ENCODE measurements at places on chromosomes 3 and 15.

- DNase-seq: no peak
Observed at GRCh38 chr3:117486719-117487716, 777.4 kb downstream of the TUSC7 start.

- no peak for DNase-seq
Observed at GRCh38 chr3:196280689-196281440, 6.7 kb downstream of the PCYT1A start.

DNA sequence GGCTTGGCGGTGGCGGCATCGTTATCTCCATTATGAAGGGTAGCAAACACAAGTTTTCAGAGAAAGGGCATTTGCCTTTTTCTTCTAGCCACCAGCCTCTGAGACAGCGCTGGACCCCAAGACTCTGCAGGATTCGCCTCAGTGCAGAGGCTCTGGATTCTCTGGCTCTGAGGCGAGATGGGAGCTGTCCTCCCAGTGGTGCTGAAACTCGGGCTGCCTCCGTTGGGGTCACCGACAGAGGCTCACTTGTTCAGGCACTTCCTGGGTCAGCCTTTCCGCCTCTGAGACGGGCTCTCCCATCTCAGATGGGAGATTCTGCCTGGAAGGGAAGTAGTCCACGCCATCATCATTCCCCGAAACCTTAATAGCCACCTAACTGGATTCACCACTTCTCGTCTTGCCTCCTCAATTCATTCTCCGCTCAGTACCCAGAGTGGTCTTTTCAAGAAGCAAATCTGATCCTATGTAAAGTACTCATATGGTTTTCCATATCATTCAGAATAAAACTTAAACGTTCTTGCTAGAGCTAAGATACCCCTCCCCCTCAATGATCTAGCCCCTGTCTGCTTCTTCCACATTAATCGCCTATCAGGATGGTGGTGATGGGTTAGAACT is 76.9 kb downstream of the RHCG start:
- DNase-seq: no peak

GRCh38 chr3:152910211-152910610 is 75.3 kb downstream of the P2RY1 start:
- no peak for DNase-seq

GRCh38 chr3:139718415-139718814 is 40.6 kb upstream of the NMNAT3 start:
- DNase-seq: peak; percentile 45

GRCh38 chr3:196792771-196793170 is 53.1 kb downstream of the PAK2 start:
- DNase-seq: no peak

GRCh38 chr3:185933374-185934173 is 4.2 kb downstream of the TRA2B start:
- no peak for DNase-seq

DNA sequence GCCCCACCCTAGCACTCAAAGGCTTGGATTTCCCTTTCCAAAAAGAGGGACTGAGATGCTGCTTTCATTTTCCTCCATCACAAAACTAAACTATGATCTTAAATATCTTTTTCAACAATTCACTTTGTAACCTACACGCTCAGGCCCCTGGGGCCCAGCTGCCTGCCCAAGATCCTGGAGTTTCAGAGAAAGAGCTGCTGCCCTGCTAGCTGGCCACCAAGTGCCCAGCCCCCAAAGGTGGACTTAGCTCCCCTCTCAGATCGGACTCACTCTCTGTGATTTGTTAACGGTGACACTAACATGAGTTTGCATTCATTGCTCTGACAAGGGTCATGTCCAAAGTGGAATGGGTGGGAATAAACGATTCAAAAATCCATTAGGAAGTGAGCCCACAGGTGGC is 119.6 kb upstream of the SMAD3 start:
- no peak for DNase-seq

DNA sequence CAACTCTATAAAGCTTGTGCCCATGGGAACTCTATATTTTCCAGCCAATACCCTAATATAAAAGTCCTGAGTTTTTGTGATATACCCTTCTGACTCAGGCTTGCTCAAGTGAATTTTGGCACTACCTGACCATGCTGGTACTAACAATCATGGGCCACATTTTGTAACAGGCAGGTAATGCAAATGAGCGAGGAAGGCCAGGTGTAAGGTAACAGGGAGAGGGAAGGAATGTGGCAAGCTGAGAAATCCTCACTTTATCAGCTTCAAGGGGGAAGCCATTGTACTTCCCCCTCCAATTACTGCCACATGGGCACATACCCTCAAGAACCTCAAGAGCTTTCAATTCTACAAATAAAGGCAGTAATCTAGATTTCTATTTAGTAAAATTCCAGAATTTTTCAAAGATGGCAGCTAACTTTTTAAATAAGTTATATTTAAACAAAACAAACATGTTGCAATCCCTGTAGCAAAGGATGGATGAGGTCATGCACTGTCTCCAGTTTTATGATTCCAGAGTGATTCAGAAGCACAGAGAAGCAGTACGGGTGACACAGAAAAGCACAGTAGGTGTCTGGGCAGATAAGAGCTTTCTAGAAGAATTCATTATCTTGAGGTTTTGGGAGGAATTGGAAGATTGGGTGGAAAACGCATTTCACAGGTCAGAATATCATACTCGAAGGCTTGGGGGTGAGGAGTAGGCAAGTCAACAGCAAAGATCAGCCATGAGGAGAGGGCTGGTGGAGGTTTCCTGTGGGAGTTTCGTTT is 87.6 kb downstream of the FOXP1 start:
- peak; percentile 61 for DNase-seq

DNA sequence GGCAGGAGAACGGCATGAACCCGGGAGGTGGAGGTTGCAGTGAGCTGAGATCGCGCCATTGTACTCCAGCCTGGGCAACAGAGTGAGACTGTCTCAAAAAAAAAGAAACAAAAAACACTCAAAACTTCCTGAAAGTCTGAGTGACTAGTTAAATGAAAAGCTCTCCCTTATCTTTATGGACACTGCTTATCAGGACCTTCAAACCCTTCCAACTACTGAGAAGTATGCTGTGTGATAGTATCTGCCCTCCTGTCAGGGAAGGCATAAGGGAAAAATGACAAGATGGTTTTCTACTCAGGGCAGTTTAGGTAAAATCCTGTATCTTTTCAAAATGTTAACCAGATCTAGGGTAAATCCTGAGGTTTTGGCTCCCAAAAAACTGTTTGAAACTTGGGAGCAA is 21.8 kb downstream of the EMC7 start:
- DNase-seq: no peak

DNA sequence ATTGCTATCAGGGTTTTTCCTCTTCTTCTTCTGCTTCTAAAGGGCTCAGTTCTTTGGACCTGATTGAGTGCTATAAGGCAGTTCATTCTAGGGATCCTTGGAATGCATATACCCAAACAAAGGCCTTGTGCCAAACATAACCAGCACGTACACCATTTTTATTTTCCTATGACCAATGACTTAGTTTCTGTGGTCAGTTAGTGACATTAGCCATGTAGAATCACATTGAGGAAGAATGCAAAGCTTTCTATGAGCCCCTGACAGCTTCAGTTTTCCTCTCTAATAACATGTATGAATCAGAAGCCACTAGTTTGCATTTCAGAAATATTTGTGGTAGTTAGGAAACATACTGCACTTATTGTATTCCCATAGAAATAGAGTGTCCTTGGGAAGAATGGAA is 240.0 kb downstream of the THRB start:
- peak; percentile 48 for DNase-seq

DNA sequence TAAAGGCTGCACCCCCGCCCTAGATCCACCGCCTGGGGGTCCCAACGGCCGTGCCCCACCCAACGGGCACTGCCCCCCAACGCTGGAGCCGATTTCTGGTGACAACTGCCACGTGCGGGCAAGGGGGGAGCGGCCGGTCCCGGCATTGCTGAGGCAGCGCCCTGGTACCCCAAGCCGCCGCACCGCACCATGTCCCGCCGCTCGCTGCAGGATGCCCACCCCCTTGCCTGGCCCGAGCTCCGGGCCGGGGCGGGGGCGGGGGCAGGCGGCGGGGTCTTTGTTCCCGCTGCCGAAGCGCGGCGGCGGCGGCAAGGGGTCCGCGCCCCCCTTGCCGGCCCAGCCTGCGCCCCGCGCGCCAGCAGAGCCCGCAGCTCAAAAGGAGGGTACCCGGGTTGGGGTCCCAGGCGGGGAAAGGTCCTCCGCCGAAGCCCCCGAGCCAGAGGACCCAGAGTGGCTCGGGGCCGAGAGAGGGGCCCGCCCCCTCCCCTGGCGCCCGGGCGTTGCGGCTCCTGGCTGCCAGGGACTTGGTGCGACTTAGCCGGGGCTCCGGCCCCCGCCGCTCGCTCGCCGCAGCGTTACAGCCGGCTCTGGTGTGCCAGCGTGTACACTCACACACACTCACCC is 678 bp downstream of the SEMA7A start:
- DNase-seq: no peak

DNA sequence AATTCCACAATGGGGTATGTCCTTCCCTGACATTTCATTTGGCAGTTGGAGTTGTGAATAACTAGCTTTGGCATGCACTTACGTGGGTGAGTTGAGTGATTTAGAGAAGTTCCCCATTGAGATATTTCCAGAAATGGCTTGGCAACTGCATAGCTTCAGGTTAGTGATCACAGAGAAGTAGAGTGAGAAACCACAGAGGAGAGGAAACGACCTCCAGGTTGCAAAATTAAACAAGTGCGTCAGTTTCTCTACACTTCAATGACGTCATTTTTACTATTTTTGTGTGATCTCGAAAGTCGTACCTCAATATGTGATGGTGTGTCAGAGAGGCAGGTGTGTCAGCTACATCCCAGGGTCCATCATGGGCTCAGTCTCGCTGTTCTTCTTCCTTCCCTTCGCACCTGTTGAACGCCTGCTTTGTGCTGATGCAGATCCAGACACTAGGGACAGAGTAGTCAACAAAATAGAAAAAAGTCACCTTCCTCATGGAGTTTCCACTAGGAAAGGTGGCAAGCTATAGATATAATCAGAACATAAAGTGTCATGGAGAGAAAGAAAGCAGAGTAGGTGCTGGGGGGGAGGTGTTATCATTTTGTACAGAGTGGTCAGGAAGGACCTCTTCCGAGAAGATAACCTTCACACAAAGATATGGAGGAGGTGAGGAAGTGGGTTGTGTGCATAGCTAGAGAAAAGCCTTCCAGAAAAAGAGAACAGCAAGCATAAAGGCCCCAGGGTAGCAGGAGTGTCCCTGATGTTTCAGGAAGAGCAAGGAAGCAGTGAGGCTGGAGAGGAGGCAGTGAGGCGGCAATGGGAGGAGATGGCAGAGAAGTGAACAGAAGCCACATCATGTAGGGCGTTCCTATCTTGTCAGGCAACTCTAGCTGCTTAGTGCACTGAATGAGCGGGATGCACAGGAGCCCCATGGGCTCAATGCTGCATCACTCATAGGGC is 75.6 kb downstream of the MCTP2 start:
- no peak for DNase-seq

DNA sequence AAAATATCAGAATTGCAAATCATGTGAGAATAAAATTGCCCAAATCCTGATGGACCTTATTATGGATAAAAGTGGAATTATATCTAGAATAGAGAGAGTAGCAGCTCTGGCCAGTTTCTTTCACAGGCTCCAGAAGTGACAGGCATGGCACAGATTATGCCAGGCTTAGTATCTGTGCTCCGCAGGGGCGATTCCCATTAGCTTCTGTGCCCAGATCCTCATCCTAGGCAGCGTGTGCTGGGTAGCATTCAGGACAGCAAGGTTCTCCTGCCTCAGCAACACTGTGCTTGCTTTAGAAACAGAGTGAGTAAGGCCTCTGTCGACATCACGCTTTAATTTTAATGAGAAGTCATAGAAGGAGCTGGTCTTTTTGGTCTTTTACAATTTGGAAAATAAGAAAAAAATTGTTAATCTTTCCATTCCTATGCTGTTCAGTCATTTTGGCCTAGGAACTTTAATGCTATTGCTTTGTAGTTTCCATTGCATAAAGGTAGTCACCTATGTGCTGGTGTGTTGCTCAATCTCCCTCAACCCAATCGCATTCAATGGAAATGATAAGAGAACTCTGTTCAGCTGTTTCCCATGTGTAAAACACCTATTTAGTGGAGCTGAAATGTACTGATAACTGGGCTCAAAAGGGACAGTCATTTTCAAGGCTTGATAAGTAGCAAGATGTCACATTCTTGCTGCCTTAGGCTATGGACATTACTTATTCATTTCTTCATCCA is 770.1 kb downstream of the AGBL1 start:
- no peak for DNase-seq

DNA sequence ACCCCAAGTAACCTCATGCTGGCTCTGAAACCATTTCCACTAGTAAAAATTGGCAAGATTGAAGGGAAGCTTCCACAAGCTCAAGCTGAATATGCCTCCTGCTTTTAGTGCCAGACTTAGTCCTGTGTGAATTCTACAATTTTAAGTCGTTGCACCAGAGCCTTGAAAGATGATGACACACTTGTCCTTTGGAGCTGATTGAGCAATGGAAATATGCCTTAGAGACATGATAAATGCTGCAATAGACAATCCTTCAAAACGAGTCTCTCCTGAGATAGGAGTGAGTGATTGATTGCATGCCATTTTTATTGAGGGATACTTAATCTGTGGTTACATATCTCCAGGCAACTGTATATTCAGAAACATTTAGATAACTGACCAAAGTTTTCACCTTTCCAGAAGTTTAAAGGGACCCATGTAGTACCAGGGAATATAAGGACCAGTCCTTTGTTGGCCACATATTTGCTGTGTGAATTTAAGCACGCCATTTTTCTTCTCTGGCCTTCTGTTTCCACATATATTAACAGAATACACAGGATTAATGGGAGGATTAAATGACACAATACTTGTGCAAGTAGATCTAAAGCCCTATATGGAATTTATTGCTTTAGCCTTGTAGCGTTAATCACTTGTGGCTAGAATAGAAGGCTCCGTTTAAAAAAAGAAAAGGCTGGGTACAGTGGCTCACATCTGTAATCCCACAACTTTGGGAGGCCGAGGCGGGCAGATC is 65.1 kb downstream of the PPARG start:
- no peak for DNase-seq

- DNase-seq: peak; percentile 84
Observed at GRCh38 chr3:129316248-129317013, 37.8 kb downstream of the HMCES start.

GRCh38 chr15:90970274-90970673 is 15.6 kb downstream of the RCCD1 start:
- DNase-seq: no peak

DNA sequence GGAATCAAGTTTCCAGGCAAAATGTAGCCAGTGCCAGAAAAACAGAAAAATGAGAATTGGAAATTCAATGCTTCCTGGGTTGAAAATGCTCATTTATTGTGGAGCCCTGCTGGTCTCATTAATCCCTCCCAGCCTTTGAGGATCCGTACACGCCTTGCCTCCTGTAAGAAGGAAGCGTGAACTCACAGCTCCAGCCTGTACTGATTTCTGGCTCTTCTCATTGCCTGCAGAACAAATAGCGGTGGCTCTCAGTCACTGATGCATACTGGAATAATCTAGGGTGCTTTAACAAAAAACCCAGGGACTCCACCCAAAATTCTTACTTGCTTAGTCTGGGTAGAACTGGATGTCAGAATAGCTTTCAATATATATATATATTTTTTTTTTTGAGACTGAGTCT is 29.3 kb upstream of the SLC24A5 start:
- DNase-seq: no peak

GRCh38 chr3:105938101-105938500 is 69.3 kb upstream of the CBLB start:
- DNase-seq: no peak
